DMS79 treated with DMSO at 0.1 percent for 48 hours (cell line): ENCODE measurements at places on chromosomes 12 and 14.

DNA sequence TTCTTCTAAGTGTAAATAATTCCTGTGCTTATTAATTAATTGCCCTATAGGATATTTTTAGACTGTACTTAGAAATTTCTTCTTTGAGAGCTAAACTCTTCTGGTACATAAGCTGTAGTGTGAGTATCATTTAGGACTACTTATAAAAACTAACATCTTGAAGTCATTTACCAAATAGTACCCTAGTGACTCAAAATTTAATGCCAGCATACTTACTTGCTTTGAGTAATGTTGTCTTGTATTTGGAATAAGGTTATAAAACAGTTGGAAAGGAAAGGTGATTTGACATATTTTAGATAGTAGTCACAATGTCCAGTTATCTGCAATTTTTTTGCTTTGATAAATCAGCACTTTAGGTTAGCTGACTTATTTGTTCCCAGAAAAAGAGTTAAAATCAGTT is 39.1 kb downstream of the SPATA7 start:
- no peak for DNase-seq

GRCh38 chr12:2268471-2269286 is 215.9 kb downstream of the CACNA1C start:
- DNase-seq, result no peak

DNA sequence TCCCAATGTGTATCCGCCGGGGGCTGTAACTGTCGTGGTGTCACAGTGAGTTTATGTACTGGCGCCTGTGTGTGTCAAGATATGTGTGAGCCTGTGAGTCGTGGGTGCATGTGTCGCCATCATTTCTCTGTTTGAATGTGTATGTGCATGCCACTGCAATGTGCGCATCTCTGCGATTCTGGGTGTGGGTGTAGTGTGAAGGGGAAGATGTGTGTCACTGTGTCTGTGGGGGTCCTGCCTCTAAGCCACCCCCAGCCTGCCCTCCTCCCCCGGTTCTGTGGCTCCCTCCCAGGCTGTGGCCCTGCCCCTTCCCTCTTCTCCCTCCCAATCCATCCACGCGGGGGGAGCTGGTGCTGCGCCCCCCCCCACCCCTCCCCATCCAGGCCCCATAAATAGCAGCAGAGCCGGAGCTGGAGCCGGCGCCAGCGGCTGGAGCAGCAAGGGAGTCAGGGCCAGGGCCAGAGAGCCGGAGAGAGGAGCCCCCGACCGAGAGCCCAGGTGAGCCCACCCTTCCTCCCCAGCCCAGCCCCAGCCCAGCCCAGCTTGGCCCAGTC is at the start of gene CPNE6:
Gene CPNE6 (plus strand): TSS at position 419 of the 554 bp plus-strand sequence. CDS start 1,375 bp downstream, outside the sequence.
- no peak for DNase-seq

DNA sequence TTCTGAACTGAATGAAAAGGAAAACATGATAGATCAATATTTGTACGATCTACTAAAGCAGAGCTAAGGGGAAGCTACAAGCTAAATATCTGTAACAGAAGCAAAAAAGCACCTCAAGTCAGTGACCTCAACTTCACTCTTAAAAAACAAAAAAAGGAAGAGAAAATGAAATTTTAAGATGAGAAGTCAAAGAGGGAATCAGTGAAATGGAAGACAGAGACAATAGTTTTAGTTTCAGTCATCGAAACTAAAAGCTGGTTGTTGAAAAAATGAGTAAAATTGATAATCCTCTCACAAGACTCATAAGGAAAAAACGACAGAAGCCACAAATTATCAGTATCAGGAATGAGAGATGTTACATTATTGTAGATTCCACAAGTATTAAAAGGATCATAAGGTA is 11.9 kb upstream of the SLC2A13 start:
- no peak for DNase-seq

DNA sequence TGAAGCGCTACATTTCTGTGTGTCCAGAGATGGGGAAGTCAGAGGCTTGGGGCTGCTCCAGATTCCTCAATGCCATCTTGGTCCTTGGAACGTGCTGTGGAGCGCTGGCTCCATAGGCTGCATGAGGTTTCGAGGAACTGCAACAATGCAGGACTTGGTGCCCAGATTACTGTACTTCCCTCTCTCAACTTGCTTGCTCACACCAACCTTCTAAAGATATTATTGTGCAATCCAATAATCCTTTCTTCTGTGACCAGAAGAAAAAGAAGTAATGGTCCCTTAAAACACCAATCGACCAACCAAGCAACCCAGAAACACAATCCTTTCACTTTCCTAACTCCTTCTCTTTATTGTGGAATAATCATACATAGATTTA is 3.7 kb downstream of the PRICKLE1 start:
- DNase-seq, result no peak

DNA sequence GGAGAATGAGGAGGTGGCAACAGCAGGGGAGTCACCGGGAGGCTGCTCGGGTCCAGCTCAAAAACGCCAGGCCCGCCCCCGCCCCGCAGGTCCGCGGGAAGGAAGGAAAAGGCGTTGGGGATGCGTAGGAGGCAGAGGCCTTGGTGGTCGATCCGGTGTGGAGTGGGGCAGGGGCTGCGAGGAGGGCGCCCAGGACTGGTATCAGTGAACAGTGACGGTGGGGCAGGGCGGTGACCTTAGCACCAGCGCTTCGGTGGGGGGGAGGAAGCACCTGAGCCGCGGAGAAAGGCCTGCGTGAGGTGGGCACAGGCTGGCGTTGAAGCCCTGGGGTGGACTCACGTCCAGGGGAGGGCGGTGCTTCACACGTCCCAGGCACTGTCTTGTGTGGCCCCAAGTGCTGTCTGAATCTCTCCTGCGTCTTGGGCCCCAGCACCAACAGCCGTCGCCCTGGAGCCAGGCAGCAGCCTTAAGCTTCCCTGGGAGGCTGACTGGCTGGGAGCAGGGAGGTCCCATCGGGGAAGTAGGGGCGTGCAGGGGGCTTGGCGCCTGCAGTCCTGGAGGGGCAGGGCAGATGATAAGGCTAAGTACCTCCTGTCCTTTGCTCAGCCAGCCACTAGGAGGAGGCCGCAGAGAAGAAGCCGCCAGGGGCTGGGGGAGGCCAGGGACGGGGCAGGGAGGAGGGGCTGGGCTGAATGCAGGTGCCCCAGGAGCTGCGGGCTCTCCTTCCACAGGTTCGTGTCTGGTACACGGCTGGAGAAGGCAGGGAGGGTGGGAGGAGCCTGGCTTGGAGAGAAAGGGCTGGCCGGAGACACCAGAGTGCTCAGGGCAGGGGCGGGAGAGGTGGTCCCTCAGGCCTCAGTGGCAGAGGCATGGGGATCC is 26.5 kb downstream of the ZBTB42 start:
- peak; percentile 84 for DNase-seq

- peak; percentile 85 for DNase-seq
Observed at GRCh38 chr12:129076441-129077320, 223.4 kb downstream of the GLT1D1 start.

- DNase-seq, result peak; percentile 50
Observed at GRCh38 chr12:27012982-27013255, 1.3 kb downstream of the TM7SF3 start.

GRCh38 chr12:14936224-14936861 is 2.0 kb downstream of the ERP27 start:
- no peak for DNase-seq

DNA sequence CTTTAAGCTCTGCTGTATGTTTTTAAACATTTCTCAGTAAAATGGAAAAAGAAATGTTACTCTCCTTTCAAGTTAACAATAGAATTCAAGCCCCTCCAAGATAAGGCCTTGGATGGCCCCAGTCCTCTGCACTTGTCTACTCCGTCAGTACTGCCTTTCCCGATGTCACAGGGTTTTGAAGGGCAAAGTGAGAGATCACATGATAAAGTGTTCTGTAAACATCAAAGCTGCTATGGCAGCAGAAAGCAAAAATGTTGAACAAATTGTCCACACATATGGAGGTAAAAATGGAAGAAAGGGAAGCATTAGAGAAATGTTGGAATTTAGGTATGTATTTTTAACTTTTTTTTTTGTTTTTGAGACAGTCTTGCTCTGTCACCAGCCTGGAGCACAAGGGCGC is 33.5 kb upstream of the CDK2AP1 start:
- DNase-seq, result no peak

GRCh38 chr14:101222362-101223070 is 319.0 kb upstream of the RTL1 start:
- DNase-seq, result no peak

- DNase-seq, result no peak
Observed at GRCh38 chr12:70822412-70822811, 98.1 kb downstream of the PTPRR start.

GRCh38 chr12:15698377-15698871 is 90.8 kb downstream of the EPS8 start:
- no peak for DNase-seq

DNA sequence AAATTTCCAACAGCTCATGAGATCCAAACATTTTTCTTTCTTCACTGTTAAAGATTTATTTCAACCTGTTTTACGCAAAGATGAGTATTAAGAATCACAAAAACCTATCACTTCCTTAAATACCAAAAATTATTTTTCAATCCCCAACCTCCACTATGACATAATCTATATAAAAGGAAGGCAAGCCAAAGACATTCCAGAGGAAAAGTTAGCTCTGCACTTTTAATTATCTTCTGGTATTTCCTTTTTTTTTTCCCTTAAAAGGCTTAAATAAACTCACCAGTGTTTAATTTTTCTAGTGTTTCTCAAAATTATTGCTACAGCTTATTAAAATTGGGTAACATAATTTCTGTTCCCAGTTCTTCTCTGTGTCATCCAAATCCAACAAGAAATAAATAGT is 75.9 kb downstream of the BMP4 start:
- no peak for DNase-seq

GRCh38 chr14:83689265-83689664 is 1840.7 kb upstream of the FLRT2 start:
- DNase-seq, result no peak

- DNase-seq, result no peak
Observed at GRCh38 chr12:131897276-131897675, 2.9 kb downstream of the ULK1 start.

DNA sequence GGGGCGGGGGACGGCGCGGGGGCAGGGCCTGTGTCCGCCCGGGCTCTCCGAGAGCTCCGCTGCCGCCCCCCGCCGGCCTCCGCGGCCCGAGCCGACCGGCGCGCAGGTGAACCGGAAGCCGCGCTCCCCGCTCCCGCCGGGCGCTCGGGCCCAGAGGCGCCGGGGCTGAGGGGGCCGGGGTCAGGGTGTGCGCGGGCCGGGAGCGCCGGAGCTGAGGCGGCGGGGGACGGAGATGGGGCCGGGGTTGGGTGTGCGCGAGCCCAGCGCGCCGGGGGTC is 431 bp downstream of the HIP1R start:
- DNase-seq, result no peak

DNA sequence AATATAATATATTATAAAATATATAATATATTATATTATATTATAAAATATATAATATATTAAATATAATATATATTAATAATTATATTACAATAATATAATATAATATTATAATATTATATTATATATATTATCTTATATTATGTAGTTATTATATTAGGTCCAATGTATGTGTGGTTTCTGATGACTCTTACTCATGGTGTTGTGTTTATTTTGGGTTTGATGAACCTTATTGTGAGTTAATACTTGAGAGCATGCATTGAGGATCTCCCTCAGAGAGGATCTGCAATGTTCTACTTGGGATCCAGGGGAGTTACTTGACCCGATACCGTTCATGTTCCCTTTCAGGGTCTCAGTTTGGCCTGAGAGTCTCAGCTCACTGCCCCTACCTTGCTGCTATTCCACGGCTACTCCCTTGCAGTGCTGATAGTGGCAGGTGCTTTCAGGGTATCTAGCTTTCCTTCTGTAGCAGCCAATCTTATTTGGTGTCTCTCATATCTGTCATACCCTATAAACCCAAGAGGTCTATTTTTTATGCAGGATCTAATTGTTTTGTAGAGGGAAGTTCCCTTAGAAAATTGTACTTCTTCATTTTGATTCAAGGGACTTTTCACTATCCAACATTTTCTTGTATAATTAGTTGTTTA is 89.1 kb upstream of the ZDHHC17 start:
- no peak for DNase-seq

DNA sequence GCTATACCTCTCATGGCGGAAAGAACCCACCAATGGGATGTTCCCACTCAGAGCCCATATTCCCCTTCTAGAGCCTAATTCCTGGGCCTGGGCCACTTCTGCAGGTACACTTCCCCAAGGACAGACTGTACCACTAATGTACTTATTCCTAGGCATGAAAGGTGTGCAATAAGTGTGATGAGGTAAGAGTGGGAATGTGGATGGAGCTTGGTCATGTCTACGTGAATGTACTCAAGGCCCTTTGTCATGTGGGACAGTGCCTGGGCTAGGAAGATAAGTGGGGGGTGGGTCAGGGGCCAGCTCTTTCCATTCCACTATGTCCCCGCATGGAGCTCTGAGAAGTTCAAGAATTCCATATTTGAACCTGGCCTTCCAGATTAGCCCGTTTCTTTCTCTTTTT is 63.4 kb upstream of the FUT8 start:
- DNase-seq, result no peak

DNA sequence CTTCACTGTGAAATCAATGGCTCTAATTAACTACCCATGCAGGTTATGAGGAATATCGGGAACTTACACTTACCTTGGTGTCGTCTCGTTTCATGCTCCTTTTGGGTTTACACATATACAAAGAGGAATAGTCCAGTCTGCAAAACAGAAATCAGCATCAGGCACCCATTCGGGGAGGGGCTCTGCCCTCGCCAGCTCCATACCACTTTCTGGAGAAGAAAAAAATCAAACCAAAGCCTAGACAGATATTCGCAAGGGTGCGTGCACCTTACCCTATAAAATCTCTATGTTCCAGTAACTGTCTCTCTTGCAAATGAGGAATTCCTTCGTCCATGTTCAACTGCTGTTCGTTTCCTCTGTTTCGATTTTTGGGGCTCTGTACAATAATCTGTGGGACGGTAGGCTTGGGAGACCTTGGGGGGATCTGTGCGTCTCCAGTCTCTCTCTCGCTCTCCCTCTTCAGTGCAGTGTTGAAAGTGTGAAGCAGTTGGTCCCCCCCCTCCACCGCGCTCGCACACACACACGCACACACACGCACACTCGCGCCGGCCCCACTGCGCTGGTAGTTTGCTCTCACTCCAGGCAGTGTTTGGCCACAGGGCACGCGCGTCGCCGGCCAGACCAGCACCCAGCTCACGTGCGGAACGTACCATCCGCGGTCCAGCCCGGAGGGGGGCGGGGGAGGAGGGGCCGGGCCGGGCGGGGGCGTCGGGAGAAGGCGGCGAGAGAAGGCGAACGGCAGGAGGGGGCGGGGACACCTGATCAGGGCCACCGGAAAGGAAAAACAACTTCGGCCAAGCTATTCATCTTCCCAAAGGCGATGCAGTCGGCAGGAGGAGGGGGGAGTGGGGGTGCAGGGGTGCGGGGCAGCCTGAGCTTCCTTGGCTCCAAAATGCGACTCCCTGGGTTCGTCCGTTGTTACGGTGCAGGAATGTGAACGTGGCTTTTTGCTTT is at the start of gene BHLHE41:
Gene BHLHE41 (minus strand): TSS at position 592 of the 954 bp plus-strand sequence. CDS start 258 bp downstream, at position 334.
- no peak for DNase-seq

GRCh38 chr12:122981036-122981471 is 573 bp downstream of the ARL6IP4 start:
- peak; percentile 16 for DNase-seq

GRCh38 chr14:89899917-89900663 is 54.4 kb downstream of the EFCAB11 start:
- DNase-seq, result peak; percentile 33

DNA sequence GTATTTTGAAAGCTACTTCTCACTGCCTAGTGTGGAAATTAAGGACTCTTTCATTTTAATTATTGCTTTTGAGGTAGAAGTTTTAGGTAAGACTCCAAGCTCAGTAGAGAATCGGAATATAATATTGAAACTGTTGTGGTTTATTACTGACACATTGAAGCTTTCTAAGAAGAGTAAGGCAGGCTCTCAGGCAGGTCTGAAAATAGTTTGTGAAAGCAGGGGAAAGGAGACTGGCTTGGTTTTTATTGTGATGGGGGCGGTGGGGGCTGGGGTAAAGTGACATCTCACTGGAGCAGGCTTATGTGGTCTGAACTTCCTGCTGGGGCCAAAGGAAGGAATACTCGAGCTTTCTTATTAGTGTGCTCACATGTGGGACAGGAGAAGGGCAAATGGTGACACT is 79.5 kb downstream of the OTOGL start:
- DNase-seq, result no peak
